ENCODE measurements at places on chromosomes 7 and 10.
A peak's percentile ranks its signal among the peaks of the same experiment; 100 is the strongest.

DNA sequence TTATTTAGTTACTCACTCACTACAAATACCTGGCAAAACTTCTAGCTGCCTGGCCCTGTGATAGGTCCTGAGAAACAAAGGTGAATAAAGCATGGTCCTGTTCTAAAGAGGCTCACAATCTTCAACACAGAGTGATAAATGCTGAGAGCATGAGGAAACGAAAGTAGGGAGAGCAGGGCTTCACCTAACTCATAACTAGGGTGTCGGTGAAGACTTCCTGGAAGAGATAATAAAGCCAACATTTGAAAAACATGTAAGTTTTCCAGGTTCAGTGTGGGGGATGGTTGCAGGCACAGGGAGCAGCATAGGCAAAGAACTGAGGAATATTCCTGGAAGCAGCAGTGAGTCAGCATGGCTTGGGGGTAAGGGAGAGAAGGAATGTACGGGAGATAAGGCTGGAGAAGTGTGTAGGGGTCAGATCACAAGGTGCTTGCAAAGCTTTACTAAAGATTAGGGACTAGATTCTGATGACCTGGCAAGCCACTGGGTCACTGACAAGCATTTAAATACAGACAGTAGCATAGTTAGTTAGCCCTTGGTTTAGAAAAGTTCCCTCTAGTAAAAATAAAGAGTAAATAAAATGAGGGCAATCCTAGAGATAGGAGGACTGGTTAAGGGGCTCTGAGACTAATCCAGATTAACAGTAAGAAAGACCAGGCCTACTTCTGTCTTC, 5.1 kb downstream of the KEL start:
- peak; percentile 10 for DNase-seq

- no peak for DNase-seq
Measured at GRCh38 chr7:95963446-95963990, 191.2 kb downstream of the DYNC1I1 start.

DNA sequence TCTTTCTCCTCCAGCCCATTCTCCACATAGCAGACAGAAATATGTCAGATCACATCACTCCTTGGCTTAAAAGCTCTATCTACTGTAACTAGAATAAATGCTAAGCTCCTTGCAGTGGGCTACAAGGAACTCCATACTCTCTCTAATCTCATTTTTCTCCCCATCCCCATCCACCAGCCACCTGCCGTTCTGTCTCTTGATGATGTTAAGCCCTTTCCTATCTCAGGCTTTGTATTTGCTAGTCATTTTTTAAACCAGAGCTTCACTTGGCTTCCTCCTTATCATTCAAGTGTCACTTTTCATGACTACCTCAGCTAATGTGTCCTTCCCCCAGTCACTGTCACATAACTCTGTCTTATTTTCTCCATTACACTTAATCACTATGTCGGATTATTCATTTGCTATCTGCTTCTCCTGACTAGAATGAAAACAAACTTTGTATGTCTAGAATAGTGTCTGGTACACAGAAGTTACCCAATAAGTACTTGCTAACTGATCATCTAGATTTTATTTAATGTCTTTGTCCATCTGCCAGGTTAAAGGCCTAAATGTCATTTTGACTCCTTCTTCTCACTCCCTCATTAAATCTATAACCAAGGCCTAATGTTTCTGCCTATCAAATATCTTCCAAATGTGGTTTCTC, 87.2 kb upstream of the RPA3 start:
- DNase-seq = no peak

- DNase-seq = no peak
Measured at GRCh38 chr7:22662556-22663356, 64.2 kb upstream of the IL6 start.

GRCh38 chr10:48885376-48885775, 54.3 kb downstream of the LRRC18 start:
- peak; percentile 8 for DNase-seq

DNA sequence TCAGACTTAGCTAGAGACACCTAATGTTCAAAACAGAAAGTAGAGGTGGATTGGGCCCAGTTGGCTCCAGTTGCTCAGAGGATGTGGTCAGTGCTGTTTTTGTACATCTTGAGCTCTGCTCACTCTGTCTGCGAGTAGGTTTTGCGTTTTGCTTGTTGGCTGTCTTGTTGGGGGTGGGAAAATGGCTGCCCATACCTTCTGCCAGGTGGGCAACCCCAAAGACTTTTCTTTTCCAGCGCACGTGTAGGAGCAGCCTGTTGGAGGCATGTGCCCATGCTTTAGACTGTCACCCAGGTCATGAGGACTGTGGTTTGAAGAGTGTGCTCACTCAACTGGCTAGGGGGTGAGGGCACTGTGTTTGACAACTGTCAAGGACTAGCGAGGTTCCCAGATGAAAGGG, 73.9 kb downstream of the KAT6B start:
- DNase-seq = no peak

DNA sequence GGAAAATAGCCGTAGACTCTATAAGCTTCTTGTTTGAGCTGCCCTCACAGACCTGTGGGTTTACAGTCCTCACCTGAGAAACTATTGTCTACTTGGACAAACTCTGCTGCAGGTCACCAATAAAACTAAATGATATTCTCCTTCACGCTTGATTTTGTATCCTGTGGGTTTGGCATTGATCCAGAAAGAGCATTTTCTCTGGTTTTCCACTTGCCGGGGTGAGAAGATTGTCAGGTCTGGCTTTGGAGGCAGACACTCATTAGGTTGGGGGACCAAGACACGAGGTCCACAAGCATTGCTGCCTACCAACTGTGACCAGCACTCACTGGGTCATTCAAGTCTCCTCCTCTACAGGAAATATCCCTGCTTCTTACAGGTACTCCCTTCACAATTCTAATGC, 68.5 kb downstream of the CDC14C start:
- no peak for DNase-seq

GRCh38 chr7:20305726-20306125, 25.0 kb upstream of the ITGB8 start:
- no peak for DNase-seq

GRCh38 chr7:134562136-134562535, 13.2 kb downstream of the AKR1B15 start:
- no peak for DNase-seq

- no peak for DNase-seq
Measured at GRCh38 chr7:156039971-156040677, 227.9 kb upstream of the SHH start.

DNA sequence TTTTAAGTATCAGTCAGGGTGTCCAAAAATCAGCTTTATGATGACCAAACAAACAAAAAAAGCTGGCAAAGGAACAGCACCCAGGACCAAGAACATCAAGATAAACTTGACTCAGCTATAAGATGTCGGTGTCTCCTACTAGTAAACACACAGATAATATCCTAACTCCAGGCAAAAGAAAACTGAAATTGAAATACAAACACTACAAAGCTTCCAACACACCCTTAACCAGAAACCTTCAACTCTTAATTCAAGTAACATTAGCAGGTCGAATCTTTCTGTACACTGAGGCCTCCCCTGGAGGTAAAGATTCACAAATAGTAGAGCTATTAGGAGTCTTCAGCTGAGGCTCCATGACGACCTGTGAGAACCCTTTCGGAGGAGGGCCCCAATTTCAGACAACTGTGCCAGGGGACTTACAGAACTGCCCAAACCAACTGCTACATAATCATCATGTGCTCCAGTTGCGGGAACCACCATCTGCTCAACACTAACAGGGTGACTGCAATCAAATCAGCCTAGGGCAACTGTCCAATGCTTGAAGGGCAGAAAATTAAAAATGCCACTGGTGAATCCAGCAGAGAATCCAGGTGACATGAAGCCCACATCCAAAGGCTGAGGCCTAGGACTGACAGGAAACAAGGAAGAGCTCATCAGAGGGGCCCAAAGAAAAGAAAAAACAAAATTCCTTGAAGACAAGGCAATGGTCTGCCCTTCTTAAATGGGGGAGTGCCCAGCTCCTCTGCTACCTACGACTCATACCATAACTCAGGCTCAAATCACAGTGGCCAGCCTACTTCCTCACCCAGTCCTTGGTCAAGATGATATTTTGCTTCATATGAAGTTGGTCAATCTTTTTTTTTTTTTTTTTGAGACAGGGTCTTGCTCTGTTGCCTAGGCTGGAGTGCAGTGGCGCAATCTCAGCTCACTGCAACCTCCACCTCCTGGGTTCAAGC, 20.0 kb downstream of the XPNPEP1 start:
- DNase-seq = no peak

- DNase-seq = no peak
Measured at GRCh38 chr10:57791546-57791945, 476.1 kb downstream of the IPMK start.

- no peak for DNase-seq
Measured at GRCh38 chr10:86579883-86580520, 58.4 kb upstream of the WAPL start.

DNA sequence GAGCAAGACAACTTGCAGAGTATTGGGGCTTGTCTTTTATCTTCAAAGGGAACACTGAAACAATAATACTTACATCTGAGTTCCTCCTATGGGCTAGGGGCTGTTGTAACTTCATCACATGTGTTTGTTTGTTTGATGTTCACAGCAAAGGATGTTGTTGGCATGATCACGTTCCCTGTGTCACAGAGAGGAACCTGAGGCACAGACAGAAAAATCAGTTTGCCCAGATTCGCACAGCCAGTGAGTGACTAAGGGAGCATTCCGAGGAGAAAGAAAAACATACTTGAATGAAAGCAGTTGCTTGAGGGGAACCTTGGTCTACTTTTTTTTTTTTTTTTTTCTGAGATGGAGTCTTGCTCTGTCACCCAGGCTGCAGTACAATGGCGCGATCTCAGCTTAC, 87.2 kb upstream of the PFKP start:
- no peak for DNase-seq

DNA sequence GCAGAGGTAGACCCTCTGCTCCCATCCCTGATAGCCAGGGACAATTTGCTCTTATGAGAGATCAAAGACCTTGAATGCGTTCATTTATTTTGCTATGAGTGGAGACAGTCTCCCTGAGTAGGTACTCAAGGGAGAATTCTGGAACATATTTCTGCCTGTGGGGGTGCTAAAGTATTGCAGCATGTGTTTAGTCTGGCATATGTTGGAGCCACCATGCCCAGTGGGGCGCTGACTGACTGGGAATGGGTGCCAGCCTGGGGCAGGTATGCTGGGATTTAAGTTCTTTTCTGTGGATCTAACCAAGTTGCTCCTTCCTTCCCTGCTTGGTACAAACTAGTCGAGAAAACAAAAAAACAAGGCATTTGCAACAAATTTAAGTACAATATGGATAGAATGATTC, 99.1 kb downstream of the JCAD start:
- DNase-seq = no peak

GRCh38 chr10:96138102-96138501, 8.0 kb downstream of the ZNF518A start:
- DNase-seq = no peak

DNA sequence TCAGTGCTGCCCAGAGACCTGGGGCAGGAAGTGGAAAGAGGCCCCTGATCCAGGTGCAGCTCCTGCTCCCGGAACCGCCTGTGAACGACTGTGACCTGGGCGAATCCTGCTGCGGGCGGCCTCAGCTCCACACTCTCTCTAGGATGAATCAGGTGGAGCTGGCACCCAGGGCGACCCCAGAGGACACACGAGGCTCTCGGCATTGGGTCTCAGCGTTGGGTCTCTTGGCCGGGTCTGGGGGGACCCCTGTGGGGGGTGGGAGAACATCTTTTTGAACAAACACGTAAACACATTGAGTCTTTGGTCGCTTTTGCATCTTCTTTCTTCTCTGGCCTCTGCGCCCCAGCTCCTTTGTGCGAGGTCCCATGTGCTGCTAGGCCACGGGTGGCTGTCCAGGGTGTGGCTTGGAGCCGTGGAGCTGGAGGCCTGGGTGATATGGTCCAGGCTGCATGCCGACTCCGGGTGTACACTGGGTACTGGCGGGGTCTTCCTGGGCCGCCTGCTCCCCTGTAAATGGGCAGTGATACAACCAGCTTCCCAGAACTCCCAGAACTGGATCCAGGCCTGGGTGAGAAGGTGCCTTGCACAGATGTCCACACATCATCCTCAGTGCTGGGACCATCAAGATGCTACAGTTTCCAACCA, 435.8 kb downstream of the DNAJB6 start:
- DNase-seq = no peak

GRCh38 chr7:158991824-158992621, 135.7 kb downstream of the DYNC2I1 start:
- DNase-seq = no peak

DNA sequence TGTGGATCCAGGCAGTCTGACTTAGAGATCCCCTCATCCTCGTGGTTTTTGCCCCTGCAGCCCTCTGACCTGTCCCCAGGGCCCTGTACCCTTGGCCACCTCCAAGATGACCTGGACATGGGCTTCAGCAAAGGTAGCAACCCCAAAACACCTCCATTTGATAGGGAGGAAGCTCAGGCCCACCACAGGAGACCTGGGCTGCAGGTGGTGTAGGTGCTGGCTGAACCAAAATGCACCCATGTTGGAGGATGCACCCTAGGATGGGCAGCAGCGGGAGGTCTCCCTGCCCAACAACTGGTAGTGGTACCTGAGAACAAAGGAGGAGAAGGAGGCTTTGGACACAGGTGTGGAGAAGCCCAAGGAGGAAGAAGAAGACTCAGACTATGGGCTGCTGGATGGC, 188.7 kb downstream of the ZNF716 start:
- no peak for DNase-seq

GRCh38 chr7:99267481-99267840, 5.2 kb upstream of the MYH16 start:
- peak; percentile 85 for DNase-seq

GRCh38 chr10:65788271-65788670, 1137.6 kb upstream of the LRRTM3 start:
- no peak for DNase-seq

DNA sequence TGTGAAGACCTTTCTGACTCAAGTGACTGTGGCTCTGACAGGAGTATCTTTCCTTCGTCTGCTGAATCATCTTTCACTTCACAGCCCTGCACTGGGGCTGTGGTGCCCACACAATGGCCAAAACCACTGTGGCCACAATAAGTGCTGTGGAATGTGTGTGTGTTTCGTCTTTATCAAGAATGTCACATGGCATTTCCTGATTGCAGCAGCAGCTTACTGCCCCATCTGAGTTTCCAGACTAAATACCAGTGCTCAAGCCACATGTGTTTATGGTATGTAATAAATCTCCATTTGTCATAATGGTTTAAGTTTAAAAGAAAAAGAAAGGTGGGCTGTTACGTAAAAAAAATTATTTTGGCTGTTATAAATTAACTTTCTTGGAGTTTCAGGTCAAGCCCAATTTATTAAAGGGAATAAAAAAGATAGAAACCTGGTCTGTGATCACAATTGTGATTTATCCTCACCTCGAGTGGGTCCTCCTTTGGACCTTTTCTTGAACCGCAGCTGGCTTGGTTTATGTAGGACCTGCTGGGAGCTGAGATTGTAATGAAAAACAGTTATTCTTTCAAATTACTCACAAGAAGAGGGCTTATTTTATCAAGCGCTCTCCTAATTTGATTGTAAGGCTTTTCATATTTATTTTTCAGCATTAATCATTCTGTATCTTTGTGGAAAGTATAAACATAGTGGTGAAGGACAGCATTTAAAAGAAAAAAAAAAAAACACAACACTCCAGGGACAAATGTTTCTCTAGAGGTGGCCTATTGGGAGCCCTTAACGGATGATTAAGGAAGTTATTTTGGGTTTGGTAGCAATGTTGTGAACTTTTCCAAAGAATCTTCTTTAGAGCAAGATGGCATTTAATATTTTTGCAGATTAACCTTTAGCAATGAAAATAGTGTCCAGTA, 116.2 kb downstream of the LRMDA start:
- DNase-seq = no peak
